Amygdala (tissue), 56 donors: ENCODE measurements at places on chromosomes 5 and 9.
A peak's percentile ranks its signal among the peaks of the same experiment; 100 is the strongest.

DNA sequence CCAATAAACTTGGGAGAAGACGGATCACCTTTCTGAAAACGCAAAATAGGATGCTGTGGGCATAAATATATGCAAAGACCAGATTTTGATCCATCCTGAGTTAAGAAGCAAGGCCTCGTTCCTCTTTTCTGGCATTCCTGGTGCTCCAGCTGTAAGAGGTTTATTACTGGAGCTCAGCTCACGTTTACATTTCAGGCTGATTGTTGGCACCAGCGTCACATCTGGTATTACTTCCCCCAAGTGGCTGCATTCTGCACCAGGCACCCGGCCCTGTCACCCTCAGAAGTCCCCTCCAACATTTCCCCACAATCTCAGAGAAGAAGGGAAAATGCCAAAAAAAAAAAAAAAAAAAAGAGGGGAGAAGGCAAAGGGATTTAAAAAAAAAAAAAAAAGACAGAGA is 348.7 kb downstream of the SLIT3 start:
- no peak for DNase-seq

DNA sequence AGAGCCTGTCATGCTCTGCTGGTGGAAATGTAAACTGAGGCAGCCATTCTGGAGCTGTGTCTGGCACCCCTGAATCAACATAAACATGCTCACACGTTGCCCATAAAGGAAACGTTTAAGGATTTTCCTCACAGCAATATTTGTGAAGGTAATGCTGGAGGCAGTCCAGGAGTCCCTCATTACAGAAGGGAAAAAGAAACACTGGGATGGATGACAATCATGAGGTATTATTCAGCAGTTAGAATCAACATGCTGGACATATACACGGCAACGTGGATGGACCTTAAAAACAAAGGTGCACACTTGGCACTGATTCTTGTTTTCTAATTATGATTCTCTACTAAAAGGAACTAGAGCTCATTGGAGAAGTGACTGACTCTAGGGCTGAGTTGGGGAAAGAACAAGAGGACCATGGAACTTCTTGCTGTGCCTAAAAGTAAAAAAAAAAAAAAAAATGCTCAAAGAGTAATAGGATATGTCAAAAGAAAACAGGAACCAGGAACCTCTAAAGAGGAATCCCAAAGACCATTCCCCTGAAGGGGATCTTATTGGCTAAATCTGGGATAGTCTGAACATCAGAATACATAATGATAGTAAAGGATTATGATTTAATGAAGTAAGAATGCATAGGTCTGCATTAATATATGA is 18.6 kb downstream of the B4GALT1 start:
- DNase-seq: no peak

- DNase-seq: peak; percentile 72
Measured at GRCh38 chr9:126482361-126483044, 131.2 kb upstream of the LMX1B start.

DNA sequence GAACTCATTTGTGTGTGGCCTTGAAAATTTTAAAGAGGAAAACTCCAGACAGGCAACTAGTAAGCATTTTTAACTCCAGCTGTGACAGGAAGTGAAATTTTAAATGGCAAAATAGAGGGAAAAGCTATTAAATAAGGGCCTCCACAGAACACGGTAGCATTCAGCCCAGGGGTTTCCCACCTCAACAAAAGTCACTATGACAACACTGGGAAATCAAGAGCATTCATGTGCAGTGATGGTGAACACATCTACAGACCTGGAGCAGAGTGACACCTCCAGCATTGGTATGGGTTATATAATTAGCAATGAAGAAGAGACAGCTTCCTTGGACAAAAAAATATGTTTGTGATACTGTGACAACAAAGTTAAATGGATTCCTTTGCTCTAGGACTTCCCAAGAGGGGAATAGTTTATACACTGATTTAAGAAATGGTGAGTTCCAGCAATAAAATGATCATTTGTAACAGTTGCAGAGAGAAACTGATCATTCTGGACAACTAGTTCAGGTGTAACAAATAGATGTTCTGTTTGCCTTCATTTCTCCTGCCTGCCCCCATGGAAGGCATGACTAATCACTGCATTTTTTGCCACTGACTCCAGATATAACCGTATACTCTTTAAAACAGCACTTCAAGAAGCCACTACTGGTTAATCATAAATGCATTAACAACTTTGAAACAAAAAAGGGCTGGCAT is 93.3 kb upstream of the SLC44A1 start:
- no peak for DNase-seq

DNA sequence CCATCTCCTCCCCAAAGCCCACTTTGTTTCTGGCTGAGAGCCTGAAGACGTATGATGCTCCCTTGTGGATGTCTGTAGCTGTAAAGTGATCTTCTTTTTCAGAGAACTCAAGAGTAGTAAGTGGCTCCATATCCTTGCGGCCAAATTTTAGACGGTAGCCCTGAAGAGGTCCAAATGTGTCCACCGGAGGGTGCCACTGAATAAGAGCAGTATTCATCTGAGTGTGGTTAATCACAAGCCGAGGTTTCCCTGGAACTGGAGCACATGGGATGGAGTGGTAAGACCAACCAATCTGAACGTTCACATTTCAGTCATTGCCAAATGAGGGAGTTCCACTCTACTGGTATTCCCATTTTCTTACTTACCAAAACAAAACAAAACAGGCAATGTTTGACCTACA is 686.5 kb upstream of the DMAC1 start:
- no peak for DNase-seq
